ENCODE measurements at places on chromosomes 7 and 10.

DNA sequence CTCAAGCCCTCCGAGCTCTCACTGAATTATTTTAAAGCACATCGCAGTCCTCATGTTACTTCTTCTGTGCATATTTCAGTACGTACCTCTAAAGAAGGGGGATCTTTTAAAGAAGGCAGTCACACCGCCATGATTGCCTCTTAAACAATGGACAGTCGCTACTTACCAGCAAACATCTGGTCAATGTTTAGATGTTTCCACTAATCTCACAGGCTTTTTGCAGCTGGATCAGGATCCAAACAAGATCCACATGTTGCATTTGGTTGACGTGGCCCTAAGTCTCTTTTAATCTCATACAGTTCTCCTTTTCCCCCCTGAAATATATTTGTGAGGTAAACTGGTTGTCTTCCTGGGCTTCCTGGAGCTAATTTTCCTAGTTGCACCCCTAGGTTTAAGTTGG is 50.0 kb downstream of the PRF1 start:
- no peak for DNase-seq

DNA sequence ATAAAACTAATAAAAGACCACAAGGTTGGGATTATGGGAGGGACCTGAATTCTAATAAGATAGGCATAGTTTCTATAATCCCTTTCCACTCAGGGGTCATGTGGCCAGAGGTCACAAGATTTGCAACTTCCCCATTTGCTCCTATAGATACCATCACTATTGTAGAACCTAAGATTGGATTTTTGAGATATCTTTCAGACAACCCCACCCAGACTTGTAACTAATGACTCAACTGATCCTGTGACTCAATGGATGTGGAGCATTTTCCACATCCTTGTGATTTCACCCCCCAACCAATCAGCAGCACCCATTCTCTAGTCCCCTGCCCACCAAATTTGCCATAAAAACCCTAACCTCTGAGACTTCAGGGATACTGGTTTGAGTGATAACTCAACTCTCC is 51.9 kb upstream of the PIK3AP1 start:
- no peak for DNase-seq

GRCh38 chr7:143375298-143376034 is 5.7 kb upstream of the ZYX start:
- no peak for DNase-seq

GRCh38 chr7:74284781-74285259 is 4.4 kb upstream of the CLIP2 start:
- peak; percentile 81 for DNase-seq

DNA sequence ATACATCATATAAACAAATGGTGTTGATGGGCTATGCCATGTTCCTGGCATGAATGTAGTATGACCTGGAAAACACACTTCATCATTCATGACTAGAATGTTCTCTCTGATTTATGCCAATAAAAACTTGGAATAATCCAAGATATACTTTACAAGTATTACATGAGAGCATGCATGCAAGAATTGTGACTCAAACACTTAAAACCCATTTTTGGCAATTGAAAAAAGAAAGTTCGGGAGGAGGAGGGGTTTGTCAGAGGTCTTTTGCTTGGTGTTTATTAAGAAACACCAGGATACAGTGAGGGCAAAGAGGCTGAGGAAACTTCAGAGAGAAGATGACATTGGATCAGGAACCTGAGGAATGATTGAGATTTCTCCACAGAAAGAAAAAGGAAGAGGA is 10.2 kb upstream of the CUL1 start:
- no peak for DNase-seq

- no peak for DNase-seq
Measured at GRCh38 chr7:93147363-93147762, 822 bp downstream of the SAMD9L start.

DNA sequence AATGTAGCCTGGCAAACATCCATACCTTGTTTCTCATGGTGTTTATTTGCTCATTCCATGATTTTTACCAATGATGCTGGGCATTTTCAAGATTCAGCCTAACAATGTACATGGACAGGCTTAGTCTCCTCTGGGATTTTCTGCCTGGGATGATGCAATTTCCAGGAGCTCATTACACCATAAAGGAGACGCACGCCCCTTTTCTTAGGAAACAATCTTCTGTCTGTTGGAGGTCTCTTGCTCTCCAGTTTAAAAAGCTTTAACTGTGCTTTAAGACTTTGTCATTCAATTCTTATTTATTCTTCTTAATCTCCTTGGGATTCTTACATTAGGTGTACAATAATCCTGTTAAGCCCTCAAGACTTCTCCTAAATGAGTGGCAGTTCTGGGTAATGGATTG is 150.3 kb upstream of the NRP1 start:
- DNase-seq: peak; percentile 42

- DNase-seq: no peak
Measured at GRCh38 chr7:86720306-86720705, 76.6 kb downstream of the GRM3 start.

GRCh38 chr10:78973901-78974616 is 94.7 kb upstream of the ZMIZ1 start:
- DNase-seq: peak; percentile 95

GRCh38 chr10:34049469-34049868 is 715.0 kb upstream of the NRP1 start:
- DNase-seq: no peak

All from mesendoderm (in vitro differentiated cells).